A549 treated with DMSO at 1 μM for 4 hours (cell line): ENCODE measurements at places on chromosomes 3 and 15. TPM values are rescaled to one million over a fixed set of nuclear protein-coding genes. Genes with fewer than 3 reads are reported as not detected.

The SLC15A2 gene
- 0.06 to 0.43 TPM (median 0.14 TPM) in 5 replicates for total RNA-seq

The CD276 gene
- 71.9 to 80.2 TPM (median 79.5 TPM) in 5 replicates for total RNA-seq

The IGSF11 gene
- total RNA-seq = 4.7 to 5.5 TPM (median 5.0 TPM) in 5 replicates

The ANKRD63 gene
- total RNA-seq = 0.11 to 0.28 TPM (median 0.20 TPM) in 5 replicates

The PP2D1 gene
- total RNA-seq = not detected in 5 replicates

The ASB14 gene
- not detected in 5 replicates for total RNA-seq

The LRTM1 gene
- not detected in 5 replicates for total RNA-seq

The SPTBN5 gene
- 0.25 to 0.39 TPM (median 0.27 TPM) in 5 replicates for total RNA-seq
